ENCODE measurements at places on chromosomes 2 and 18. TPM values are rescaled to one million over a fixed set of nuclear protein-coding genes. Genes with fewer than 3 reads are reported as not detected.

Gene KCNJ13
- total RNA-seq: 0.89 TPM

Gene NGEF
- 0.71 TPM for total RNA-seq

Gene RTP5
- not detected for total RNA-seq

Gene CSRNP3
- 10.7 TPM for total RNA-seq

Gene MEX3C
- 86.2 TPM for total RNA-seq

Gene DUSP28
- total RNA-seq: 4.9 TPM

Gene RGPD8
- 11.3 TPM for total RNA-seq

Gene EMILIN1
- total RNA-seq: 1.1 TPM

Gene CACNB4
- total RNA-seq: 2.3 TPM

Gene DQX1
- total RNA-seq: 1.5 TPM

- no peak for DNase-seq
These were observed 382.3 kb upstream of the CRIM1 start for GRCh38 chr2:35973132-35973736.

DNA sequence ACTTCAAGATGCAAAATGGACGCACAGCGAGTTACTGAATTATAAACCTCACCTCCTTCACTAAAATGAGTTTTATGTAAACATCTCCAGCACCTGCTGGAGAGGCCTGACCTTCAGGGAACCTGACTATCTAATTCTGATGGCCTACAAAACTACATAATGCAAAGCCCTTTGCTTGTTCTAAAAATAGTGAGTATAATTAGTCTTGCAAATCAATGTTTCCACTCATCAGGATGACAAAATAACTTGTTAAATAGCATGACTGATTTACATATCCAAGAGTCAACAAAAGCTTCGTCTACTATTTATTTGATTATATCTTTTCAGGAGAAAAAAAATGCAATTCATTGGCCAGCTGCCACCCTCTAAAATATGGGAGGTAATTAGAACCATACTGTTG is 326.3 kb upstream of the MC4R start:
- no peak for DNase-seq

DNA sequence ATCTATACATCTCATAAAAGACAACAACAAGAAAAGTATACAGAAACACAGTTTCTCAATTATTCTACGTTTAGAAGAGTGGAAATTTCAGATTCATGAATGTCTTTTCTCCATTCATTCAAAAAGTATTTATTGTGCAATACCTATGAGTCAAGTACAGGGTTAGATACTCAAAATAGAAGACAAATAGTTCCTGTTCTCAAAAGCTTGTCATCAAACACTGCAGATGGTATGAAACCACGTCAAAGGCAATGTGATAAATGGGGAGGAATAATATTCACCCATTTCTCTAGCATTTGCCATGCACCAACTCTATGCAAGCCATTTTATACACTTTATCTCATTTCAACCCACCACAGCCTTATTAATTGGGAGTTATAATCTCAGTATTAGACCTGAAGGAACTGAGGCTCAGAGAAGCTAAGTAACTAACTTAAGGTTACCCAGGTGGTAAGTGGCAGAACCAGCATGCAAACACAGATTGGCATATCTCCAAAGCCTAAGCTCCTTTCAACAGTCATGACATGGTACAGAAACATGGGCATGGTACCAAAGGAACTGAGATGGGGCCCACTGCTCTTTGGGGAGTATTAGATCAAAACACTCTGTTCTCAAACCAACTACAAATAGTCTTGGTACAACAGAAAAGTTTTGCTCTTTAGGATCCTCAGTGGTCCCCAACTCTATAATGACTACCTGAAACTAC is 67.2 kb upstream of the NPAS2 start:
- DNase-seq: no peak

- no peak for DNase-seq
These were observed 345.5 kb downstream of the ERBB4 start for GRCh38 chr2:212193056-212193455.

- DNase-seq: no peak
These were observed 150.6 kb upstream of the GALNT5 start for GRCh38 chr2:157106950-157107349.

DNA sequence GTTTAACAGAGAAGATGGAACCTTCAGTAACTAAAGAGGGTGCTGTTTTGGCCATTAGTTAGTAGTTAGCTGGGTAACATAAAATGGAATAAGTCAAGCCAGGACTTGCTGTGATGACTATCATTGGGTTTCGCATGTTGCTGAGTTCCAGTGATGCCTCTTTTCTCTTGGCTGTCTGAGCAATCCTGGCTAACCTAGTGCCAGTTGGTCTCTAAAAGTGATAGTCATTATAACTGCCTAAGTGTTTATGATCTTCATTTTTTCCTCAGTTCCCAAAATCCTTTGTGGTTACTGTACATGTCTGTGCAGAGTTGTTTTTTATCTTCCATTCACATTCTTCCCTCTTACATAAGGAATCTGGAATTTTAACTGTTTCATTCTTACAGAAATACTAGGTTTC is 33.4 kb downstream of the WDR43 start:
- DNase-seq: no peak

GRCh38 chr18:20997371-20997770 is 114.2 kb downstream of the ROCK1 start:
- no peak for DNase-seq

DNA sequence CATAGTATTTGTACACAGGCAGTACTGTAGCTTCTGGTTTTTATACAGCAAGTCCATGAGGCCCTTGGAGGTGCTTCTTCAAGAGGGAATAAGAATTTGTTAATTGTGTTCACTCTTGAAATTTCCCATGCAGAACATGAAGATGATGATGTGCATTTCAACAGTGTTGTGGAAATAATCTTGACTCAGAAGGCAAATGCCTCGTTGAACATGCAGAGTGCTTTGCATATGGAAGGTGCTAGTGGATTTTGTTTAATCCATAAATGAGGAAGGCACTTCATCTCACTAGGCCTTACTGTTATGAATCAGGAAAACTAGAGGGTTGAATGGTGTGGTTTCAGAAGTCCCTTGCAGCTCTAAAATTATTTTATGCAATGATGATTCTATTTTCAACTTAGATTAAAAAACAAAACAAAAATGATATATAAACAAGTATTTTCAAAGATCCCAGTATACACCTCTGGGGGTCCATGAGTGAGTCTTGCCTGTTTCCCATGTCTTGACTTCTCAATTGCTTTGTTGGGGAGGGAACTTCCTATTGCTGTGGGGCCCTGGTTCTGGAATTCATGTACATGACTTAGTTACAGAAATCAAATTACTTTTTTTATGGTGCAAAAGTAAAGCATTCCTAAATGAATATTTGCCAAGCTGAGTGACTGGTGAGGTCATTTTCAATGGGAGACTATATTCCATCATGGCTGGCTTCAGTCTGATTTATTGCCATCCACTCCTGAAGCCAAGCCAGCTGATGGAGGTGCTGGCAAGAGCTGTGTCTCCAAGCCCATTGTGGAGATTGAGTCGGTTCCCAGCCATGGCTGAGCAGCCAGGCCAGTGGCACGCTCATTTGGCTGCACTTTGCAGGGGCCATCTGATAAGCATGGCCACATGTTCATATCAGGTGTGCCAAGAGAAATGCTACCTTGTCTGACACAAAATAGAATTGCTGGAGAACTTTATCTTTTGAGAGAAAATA is 56.5 kb downstream of the MGAT5 start:
- DNase-seq: no peak

DNA sequence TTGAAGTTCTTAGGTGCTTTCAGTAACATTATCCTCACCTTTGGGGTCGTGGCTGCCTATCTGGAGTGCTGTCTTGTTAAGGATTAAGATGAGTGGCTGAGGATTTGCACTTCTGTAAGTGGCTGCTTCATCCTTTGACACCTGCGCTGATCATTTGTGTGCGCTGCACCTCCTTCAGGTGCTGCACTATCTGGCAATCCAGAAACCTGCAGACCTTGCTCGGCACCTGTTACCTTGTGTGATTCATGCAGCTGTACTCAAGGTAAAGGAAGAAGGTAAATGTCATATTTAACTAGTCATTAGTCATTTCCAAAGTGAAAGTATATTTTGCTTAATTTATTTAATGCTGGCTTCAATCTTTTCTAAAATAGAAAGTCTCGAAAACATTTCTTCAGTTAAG is 110.3 kb downstream of the RAB3GAP1 start:
- no peak for DNase-seq

- no peak for DNase-seq
These were observed 65.1 kb upstream of the CTLA4 start for GRCh38 chr2:203802342-203803052.

DNA sequence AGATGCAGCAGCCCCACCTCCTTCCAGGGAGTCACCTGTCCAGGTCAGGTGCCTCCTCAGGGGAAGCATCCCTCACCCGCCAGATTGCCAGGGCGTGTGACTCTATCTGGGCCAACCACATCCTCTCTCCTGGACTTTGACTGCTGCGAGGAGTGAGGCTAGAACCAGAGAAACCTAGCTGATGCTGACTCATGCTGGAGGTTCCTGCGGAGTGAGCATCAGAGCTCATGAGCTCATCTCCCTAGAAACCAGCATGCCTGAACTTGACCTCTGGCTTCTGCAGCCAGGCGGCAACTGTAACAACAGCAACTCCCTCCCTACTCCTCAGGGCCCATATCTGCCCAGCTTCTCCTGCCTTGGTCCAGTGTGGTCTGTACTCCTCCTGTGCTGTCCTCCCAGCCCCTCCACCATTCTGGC is 28.3 kb upstream of the NT5DC4 start:
- no peak for DNase-seq

GRCh38 chr2:146260551-146260950 is 1584.3 kb upstream of the ACVR2A start:
- no peak for DNase-seq

- DNase-seq: no peak
These were observed 146.6 kb downstream of the ERBB4 start for GRCh38 chr2:212392043-212392442.

DNA sequence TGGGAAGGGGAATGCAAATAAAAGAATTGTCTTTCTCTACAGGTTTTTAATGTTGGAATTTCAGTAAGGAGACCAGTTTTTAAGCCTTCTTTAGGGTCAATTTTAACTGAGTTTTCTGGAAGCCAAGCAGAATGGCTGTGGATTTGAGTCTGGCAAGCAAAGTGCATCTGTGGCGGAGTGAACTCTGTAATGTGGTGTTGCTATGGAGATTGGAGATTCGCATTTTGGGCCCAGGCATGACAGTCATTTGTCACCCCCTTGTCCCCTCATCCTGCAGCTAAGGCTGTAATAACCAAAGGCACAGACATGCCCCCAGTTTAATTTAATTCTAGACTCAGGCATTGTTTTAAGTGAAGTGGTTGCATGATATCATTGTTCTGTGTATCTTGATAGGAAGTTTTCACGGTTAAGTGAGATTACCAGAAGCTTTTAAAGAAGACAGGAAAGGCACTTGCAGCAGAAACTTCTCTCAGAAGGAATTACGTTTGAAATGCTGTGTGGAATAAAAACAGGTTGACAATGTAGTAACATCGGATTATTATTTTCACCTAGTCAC is 30.6 kb downstream of the ARMC9 start:
- DNase-seq: no peak

- no peak for DNase-seq
These were observed 37.6 kb downstream of the NPC1 start for GRCh38 chr18:23548719-23549118.

DNA sequence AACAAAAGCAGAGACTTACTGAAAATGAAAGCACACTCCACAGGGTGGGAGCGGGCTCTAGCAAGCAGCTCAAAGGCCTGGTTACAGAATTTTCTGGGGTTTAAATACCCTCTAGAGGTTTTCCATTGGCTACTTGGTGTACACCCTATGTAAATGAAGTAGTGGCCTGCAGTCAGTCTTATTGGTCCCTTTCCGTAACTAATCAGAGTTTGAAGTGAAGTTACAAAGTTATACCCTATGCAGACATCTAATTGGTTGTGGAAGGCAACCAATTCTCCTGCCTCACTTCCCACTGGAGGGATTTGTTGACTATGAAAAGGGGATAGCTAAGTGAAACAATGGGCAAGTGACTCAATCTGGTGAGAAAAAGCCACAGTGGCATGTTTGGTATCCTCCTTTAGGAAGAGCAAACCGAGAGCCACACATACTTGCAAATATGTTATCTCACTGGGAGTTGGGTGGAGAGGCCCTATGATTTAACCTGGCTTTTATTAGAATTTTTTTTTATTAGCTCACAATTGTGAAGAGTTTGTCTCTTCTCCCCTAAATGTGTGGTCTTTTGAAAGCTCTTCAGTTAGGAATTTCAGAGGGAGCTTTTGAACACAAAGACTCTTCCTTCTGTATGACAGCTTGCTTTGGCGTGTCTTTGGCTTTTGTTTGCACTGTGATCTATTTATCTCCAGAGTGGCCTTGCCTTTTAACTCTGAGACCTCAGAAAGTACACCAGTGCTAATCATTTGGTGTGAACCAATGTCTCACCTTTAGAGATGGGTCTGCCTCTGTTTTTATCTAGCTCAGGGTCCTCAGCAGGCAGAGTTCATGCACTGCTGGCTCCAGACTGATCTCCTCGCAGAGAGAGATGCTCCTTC is 69.6 kb downstream of the MAP4K4 start:
- DNase-seq: no peak

GRCh38 chr2:36339607-36340218 is 15.9 kb upstream of the CRIM1 start:
- DNase-seq: no peak

DNA sequence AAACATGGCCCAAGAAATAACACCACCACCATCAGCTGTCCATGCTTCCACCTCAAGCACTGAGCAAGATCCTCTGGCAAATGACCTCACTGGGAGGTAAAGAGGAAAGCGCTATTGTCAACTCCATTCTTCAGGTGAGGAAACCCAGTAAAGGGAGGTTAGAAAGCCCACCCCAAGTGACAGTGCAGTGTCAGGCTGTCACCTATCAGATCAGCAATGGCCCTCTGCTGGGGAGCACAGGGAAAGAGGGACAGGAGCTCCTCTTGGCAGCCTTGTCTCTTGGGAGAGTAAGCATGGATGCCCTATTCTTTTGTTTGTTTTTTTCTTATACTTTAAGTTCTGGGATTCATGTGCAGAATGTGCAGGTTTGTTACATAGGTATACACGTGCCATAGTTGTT is 104.3 kb upstream of the DAPL1 start:
- DNase-seq: no peak

DNA sequence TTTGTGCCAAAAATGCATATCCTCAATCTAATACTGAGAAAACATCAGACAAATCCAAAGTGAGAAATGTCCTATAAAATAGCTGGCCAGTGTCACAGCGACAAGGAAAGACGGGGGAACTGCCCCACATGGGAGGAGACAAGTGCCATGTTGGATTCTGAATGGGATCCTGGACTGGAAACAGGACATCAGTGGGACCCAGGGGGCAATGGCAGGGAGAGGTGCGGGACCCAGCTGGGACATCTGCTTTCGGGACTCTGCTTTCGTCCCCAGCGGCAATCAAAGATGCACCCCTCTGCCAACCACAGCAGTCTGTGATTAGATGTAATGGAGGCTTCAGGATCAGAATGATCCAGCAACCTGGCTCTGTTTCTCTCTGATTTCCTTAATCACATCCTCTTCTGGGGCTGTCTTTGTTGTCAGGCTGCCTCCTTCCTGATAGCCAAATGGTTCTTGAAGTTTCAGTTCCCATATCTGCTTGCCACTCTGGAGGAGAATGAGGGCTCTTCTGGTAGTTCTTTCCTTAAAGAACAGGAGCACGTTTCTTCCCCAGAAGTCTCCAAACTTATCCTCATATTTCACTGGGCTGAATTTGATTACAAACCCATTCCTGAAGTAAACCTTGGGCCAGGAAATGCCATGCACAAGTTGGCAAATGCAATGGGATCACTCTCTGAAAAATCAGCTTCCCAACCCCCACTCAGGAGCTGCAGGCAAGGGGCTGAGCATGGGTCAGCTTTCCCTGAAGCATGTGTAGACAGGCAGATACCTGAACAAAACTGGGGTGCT is 13.6 kb upstream of the PROC start:
- no peak for DNase-seq
